ENCODE measurements at places on chromosomes 7 and 10.

DNA sequence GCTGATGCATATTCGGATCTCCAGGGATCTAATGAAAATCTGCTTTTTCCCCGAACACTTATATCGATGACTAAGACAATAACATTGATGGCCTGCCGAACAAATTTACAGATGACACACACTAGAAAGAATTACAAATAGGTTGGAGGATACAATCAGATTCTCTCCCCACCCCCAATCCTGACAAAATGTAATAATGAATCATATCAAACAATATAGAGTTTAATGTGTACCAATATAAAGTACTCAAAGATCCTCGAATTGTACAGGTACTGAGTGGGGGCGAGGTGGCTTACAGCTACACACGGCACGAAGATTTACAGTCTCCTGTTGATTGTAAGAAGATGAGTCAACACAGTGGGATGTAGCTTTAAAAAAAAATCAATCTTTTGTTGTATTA lies 182.7 kb upstream of the MKLN1 start:
- DNase-seq: no peak

- DNase-seq: no peak
These were observed 115.0 kb downstream of the SND1 start for GRCh38 chr7:127766831-127767459.

- DNase-seq: no peak
These were observed 351.3 kb upstream of the BMPER start for GRCh38 chr7:33554046-33554445.

GRCh38 chr7:18534481-18534880 lies 38.9 kb downstream of the HDAC9 start:
- DNase-seq: no peak

DNA sequence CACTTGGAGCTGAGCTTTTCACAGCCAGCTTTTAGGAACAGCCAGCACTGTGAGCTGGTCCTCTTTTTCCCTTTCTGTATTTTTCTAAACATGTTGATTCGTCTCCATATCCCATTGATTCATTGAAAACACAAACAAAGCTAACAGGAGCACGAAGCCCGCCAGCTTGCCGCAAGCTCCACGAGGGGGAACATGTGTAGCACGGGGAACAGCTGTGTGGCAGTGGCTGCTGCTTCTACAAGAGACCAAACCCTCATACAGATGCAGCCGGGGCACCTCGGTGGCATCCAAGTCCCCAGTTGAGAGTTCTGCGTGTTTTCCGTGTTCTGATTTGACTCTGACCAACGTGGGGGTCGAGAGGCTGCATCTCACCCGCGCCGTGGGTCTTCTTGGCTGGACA lies 80.8 kb upstream of the SH2B2 start:
- no peak for DNase-seq

- no peak for DNase-seq
These were observed 7.5 kb upstream of the TBXAS1 start for GRCh38 chr7:139821349-139822105.

DNA sequence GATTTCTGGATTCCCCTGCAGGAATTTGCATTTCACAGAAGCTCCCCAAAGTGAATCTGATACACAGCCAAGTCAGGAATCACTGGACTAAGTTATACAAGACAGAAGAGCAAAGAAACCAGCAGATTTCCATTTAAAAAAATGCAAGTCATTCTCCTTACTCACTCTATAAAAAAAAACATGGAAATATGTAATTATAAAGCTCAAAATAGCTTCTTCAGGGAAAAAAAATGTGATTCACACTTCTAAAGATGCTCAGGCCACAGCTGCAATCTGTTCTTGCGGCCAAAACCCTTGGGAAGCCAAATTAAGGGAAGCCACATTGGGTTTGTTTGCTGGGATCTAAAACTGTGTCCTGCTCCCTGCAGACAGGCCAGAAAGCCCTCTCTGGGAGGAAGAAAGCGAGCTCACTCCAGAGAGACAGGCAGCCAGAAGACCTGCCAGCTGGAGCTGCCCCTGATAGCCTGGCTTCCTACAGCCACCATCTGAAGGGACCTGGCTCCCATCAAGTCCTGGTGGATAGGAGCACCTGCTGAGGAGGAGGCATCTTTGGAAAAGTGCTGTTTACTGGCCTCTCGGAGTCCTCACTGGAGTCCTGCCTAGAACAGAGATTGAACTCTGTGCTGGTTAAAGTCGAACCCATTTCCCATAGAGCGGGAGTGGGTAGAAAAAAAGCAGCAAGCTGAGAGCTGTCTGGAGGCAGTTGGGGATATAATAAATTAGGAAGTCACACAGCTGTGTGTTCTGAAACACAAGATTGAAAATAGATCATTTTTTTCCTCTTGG lies 359.2 kb upstream of the AOAH start:
- no peak for DNase-seq

GRCh38 chr10:7855205-7855604 lies 36.9 kb downstream of the TAF3 start:
- DNase-seq: no peak

GRCh38 chr7:158422196-158422886 lies 165.3 kb downstream of the PTPRN2 start:
- no peak for DNase-seq

DNA sequence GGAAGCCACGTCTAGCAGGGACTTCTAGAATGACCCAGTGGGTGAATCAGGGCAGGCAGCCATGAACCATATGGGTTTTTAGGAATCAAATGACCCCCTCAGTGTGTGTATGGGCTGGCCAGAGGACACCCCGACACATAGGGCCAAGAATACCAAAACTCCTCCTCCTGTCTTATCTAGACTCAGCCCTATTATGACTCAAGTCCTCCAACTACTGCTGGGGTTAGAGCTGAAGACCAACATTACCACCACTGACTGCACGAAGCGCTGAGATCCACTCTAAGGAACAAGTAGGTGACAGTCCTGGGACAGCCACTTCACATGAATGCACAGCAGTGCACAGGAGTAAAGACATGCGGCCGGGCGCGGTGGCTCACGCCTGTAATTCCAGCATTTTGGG lies 11.5 kb upstream of the SVOPL start:
- no peak for DNase-seq

GRCh38 chr7:83178796-83179195 lies 16.1 kb upstream of the PCLO start:
- DNase-seq: no peak

GRCh38 chr10:60260321-60260720 lies 129.4 kb downstream of the ANK3 start:
- DNase-seq: no peak

GRCh38 chr7:107105591-107106245 lies 61.2 kb downstream of the PRKAR2B start:
- DNase-seq: no peak

- DNase-seq: no peak
These were observed 116.4 kb downstream of the TSPAN12 start for GRCh38 chr7:120741371-120742042.

DNA sequence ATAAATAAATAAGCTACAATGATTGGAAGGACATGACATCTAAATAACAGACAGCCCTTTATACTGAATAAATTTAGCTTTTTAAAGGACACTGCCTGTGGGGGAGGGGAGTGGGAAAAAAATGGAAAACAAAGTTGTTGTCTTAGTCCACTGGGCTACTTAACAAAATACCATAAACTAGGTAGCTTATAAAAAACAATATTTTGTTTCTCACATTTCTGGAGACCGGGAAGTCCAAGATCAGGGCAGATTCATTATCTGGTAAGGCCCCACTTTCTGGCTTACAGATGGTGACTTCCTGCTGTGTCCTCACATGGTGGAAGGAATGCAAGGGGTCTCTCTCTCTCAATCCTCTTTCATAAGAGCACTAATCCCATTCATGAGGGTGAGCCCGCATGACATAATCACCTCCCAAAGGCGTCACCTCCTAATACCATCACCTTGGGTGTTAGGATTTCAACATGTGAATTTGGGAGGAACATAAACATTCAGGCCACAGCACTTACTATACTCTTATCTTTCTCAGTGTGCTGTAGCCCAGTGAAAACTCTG lies 43.0 kb downstream of the DNAJC12 start:
- DNase-seq: no peak

DNA sequence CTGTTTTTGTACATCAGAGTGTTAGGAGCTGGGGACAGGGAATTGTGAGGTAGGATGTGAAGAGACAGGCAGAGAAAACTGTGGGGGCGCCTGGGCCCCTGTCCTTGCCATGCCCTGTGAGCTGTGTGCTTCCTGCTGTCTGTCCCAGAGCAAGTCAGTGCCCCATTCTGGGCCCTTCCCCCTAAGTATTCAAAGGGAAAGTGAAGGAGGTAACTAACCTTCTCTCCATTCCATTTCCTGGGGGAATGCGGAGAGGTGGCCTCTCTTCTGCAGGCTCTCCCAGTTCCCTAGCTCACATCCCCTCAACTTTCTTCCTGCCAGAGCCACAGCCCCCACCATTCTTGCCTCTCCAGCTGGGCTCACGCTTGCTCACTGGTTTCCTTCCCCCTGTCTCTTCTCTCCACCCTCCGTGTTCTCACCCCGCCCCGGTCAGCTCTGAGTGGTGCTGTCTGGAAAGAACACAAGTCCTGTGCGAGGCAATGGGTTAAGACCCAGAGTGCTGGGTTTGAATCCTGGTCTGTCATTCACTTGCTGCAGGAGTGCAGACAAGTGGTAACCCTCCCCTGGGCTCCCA lies 9.7 kb upstream of the VSIR start:
- no peak for DNase-seq

GRCh38 chr10:6537770-6538169 lies 42.3 kb downstream of the PRKCQ start:
- no peak for DNase-seq

GRCh38 chr10:21424459-21424861 lies 101.0 kb downstream of the SKIDA1 start:
- no peak for DNase-seq

DNA sequence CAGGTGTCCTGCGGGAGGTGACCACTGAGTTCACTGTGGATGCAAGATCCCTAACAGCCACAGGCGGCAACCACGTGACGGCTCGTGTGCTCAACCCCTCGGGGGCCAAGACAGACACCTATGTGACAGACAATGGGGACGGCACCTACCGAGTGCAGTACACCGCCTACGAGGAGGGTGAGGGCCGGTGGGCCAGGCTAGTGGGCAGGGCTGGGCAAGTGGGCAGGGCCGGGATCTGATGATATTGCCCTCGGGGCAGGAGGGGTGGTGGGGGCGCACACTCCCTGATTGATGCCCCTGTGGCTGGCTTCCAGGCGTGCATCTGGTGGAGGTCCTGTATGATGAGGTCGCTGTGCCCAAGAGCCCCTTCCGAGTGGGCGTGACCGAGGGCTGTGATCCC lies 15.8 kb downstream of the FLNC start:
- DNase-seq: no peak

- DNase-seq: no peak
These were observed 73.2 kb downstream of the POT1 start for GRCh38 chr7:124856299-124856888.

- no peak for DNase-seq
These were observed 61.7 kb downstream of the PROSER2 start for GRCh38 chr10:11884706-11885423.

GRCh38 chr10:36779238-36779846 lies 346.1 kb upstream of the ANKRD30A start:
- no peak for DNase-seq

DNA sequence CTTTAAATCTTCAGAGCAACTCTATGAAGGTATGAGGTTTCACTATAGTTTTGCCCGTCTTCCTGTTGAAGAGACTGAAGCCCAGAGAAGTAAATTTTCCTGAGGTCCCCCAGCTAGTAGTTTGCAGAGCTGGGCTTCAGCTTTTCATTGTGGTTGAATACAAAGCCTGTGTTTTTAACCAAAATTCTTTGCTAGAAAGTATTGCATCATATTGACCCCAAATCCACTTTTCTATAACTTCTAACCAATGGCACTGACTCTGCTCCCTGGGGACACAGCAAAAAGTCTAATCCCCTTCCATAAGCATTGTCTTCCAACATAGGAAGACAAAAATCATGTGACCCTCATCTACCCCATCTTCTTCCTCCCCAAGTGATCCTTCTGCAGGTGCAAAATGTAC lies 93.0 kb downstream of the KCNMA1 start:
- DNase-seq: no peak

- no peak for DNase-seq
These were observed 48.8 kb downstream of the RALA start for GRCh38 chr7:39672176-39672575.

DNA sequence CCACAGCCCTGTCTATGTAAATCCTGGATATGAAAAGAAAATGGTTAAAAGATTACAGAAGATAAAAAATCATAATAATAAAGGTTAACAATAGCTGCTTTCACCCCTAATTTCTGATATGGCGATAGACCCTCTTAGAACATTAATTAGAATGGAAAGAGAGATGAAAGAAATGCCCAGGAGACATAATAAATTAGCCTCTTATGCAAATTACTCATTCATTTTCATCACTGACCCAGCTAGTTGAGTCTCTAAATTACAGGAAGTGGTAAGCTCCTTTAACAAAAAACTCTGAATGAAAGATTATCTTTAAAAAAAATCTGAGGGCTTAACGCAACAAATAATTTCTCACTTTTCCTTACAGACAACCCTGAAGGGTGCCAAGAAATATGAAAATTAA lies 12.4 kb downstream of the GFRA1 start:
- no peak for DNase-seq

DNA sequence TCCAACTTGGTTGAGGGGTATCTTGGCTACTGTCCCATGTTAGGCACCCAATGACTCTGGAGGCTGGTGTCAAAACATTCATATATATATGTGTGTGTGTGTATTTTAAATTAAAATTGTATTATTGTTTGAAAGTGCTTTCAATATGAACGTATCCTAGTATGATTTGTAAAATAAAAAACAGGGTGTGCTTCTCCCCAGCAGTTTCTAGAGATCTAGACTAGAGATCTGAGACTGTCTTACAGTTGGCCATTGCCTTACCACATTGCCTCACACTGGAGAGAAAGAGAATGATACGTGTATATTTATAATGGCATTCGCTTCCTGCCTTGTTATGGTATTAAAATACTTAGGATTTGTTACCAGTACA lies 1.2 kb downstream of the BAG3 start:
- no peak for DNase-seq

- DNase-seq: no peak
These were observed 612.4 kb downstream of the ANKRD7 start for GRCh38 chr7:118836933-118837332.

GRCh38 chr10:34420273-34420672 lies 394.8 kb downstream of the PARD3 start:
- no peak for DNase-seq

DNA sequence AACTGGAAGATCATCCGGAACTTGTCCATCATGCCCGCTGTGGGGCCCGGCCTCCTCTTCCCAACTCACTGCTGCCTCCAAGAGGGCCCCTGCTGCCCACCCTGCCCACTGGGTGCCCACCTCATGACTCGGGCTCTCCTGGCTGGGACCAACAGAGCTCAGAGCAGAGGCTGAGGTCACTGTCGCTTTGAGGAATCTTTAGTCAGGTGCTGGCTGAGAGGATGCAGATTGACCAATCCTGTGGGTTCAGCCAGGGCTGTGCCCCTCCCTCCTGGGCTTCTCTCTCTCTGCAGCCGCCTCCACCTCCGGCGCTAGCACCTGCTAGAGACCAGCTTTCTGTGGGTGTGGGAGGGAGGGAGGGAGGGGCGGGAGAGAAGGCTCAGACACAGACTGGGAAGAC lies at the start of gene CALHM1:
Gene CALHM1, minus strand, starts transcription at position 181 of the 400 bp plus-strand sequence. Its CDS starts 149 bp downstream, at position 32.
- no peak for DNase-seq

DNA sequence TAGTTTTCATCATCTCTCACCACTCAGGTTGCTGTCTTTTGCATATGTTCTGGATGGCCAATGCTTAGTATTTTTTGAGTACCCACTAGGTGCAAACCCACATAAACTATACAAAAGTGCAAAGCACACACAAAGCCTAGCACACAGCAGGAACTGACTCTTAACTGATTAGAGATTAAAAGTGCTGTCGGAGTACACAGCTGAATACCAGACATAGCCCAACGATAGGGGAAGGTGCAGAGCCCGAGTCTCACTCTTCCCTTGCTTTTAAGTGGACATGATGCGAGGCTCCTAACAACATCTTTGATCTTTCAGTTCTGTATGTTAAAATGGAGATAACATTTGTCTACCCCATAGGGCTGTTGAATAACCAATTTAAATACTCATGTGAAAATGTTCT lies 90.8 kb downstream of the DPY19L1 start:
- no peak for DNase-seq
